Activated T-cell treated with anti-CD3 and anti-CD28 coated beads for 4 hours (primary cell): ENCODE measurements at places on chromosomes 2 and 18.

- no peak for DNase-seq
Observed at GRCh38 chr2:235727174-235727573, 233.3 kb downstream of the AGAP1 start.

DNA sequence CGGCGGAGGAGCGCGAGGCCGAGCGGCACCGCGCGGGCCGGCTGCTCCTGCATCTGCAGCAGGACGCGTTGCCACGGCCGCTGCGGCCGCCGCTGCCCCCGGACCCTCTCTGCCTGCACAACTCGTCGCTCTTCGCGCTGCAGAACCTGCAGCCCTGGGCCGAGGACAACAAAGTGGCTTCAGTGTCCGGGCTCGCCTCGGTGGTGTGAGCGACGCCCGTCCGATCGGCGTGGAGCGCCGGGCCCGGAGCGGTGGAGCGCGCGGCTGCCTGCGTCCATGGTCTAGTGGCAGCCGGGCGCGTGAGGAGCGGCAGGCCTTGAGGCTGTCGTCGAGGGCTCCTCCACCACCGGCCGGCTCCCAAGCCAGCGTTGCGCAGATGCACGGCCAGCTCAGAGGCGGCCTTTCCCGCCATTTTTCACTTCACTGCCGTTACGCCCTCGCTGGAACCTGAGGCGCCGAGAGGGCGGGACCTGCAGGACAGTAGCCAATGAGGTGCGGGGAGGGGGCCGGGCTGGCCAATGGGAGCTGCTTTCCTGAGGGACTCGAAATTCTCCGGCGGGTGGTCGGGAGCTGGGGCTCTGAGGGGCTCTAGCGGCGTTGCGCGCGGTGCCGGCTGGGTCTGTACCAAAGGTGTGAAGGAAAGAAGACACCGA lies 1.9 kb downstream of the TLX2 start:
- peak; percentile 75 for DNase-seq

DNA sequence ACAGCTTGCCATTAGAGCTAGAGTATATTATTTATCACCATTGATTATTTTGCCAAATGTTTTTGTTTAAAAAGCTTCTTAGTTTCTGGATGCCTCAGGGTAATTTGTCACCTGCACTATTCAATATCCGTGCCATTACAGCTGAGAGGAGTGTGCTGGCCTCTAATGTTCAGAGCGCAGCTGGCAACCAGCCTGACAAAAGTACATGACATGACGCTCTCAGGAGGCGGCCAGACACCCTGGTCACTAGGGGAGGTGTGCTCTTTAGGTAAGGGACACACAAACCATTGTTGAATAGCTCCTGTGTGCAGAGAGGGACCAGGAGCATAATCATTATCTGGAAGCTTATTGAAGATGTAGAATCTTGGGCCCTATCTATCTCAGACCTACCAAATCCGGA lies 20.3 kb downstream of the LIMS1 start:
- no peak for DNase-seq

GRCh38 chr2:65015731-65016130 lies 26.5 kb downstream of the SLC1A4 start:
- no peak for DNase-seq

DNA sequence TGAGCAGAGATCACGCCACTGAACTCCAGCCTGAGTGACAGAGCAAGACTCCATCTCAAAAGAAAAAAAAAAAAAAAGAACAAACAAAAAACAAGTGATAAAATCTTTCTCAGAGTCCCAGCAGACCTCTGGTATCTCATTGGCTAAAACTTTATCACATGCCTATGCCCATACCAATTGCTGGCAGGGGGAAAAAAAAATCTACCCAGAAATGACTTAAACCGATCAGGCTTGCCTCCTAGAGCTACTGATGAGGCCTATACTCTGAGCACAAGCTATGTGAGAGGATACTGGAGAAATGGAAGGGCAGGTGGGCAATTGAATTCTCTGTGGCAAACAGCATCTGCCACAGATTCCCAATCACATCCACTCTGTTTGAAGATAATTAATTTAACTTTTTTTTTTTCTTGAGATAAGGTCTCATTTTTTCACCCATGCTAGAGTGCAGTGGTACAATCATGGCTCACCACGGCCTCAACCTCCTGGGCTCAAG lies 49.0 kb downstream of the FBXO36 start:
- DNase-seq: no peak

DNA sequence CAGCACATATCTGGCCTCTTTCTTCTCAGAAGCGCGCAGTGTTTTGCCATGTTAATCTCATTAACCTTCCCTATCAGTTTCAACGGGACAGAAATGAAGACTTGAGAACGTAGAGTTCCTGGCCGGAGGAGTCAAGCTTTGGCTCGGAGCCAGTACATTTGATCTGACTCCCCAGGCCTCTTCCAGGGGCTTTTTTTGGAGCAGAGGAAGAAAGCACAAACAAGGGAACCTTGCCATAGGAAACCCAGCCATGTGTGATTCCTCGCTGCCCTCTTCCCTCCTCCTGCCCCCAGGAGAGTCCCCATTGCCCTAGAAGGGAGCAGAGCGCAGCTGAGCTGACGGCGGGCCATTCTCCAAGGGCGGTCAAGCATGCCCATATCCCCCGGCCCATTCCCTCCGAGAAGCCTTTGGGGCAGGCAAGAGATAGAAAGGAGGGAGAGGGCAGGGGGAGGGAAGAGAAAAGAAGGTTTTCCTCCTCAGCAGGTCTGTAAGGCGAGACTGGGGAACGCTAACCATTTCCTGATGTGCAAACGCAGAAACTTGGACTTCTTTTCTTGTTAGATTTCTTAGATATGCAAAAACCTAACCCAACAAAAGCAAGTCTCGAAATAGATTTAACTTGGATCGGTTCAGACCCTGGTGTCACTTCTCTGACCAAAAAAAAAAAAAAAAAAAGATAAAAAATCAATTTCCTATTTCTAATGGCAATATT lies 63.7 kb upstream of the POU3F3 start:
- DNase-seq: no peak

DNA sequence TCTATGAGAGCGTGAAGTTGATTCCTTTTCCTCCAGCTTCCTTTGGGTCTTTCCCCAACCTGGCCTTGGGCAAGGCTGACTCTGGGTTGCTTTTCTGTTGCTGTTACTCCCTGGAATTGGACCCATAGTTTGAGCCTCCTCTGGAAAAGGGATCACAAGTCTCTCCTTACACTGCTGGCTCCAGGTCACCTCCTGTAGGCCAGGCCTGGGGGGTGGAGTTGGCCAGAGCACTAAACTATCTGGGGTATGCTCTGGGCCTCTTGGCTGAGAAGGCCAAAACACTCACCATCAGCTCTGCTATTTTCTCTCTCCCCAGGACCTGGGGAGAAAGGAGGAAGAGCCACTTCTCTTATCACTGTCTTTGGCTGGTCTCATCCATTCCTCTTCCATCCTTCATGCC lies 56.5 kb upstream of the NCOA1 start:
- no peak for DNase-seq

DNA sequence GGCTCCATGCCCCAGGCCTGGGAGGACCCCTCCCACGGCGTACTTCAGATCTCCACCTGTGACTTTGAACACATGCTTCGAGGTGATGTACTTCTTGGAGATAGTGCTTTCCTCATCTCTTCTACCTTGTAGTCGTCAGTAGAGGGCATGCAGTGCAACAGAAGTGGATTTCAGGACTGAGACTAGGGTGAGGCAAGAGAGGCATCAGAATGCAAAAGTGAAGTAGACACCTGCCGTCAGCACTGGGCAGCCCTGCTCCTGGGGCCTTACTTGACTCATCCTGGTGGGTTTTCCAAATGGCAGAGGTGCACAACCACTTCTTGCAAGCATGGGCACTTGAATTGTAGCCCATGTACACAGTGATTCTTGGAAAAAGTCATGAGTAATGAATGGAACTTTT lies 258.8 kb downstream of the NEDD4L start:
- no peak for DNase-seq

- no peak for DNase-seq
Observed at GRCh38 chr18:61544178-61544577, 210.9 kb downstream of the CDH20 start.

DNA sequence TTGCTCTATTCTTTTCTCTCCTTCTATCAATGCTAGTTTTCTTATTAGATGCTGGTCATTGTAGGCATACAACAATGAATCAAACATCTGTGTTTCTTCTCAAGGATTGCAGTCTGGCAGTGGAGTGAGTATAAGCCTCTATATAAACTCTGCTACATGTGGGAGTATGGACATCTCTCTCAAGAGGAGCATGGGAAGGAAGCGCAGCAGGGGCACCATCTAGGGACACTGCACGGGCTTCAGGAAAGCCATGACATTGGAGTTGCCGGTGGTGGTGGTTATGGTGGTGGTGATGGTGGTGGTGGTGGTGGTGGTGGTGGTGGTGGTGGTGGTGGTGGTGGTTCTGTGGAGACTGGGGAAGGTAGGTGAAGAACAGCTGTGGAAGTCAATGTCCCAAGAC lies 462.6 kb downstream of the RNF144A start:
- DNase-seq: no peak

DNA sequence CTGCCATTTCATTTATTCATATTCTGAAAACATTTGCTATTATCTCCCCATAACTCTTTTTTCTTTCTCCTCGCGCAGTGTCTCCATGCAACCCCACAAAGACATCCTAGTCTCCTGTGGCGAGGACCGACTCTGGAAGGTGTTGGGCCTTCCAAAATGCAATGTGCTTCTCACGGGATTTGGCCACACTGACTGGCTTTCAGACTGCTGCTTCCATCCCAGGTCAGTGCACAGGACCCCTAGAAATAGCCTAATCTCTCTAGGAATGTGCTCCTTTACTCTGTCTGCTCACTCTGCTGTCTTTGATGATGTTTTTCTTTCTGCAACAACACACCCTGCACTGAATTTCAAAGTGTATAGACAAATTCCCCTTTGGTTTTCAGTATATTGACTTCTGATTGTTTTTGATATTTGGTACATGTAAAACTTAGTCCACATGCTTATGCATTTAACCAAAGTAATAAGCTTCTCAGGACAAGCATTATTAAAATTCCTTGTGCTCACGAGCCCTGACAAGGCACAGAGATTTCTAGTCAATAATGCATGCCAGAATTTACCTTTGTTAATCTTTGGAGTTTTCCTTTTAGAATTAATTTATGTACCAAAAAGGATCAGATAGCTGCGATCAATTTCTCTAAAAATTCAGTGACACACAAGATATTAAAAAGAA lies 548.3 kb upstream of the VWC2L start:
- no peak for DNase-seq

DNA sequence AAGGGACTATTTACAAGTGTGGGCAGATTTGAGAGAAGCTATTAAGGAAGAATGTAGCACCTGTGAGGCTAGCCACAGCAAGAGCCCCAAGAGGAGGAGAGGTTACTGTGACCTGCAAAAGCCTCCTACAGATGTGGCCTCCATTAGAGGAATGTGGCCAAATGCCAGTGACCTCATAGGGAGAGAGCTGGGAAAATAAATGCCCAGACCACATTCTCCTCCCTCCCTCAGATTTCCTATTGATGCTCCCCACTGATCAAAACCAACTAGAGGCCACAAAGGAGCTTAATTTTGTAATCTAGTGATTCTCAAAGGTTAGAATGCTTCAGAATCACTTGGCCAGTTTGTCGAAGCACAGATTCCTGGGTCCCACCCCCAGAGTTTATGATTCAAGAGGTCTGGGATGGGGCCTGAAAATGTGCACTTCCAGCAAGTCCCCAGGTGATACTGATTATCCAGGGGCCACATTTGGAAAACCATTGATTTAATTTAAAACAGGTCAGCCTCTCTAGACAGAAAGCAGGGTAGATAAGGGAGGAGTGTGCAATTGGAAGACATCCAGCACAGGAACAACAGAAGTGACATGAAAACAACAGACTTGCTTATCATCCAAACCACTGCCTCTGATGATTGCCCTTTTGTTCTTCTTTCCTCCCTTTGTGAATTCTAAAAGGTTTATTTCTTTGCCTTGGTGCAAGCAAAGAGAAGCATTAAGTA lies 61.2 kb upstream of the RBBP8 start:
- DNase-seq: no peak

GRCh38 chr2:55618275-55619055 lies 1.0 kb upstream of the PPP4R3B start:
- DNase-seq: peak; percentile 29

GRCh38 chr2:175918935-175919334 lies 83.1 kb downstream of the LNPK start:
- DNase-seq: no peak

DNA sequence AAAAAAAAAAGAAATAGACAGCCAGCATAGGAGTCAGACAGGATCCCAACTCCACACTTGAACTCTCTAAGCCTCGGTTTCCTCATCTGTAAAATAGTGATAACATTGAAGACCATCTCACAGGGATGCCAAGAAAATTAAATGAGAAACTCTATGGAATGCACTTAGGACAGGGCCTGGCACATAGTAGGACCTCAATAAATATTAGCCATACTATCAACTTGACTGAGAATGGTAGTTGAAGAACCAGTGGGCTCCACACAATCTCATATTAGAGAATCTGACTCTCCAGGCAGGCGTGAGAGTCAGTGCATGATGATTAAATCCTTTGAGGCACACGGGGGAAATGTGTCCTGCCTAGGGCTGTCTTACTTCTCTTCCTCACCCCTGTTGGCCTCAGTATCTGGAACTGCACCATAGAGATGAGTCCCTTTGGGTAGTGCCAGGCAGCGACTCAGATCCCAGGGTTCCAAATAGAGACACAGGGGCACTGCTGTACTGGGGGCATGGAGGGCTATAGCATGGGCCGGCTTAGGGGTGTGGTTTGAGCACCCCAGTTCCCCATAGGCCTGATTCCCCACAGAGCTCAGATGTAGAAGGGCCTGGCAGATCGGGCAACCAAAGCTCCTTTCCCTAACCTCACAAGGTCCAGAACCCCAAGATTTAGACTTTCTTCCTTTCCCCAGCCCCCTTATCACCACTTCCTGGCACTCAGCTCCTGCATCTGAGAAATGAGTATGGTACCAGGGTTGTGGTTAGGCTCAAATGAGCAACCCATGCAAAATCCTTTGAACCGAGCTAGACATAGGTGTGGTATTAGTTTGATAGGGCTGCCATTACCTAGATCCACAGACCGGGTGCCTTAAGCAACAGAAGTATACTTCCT lies 51.3 kb upstream of the CAB39 start:
- peak; percentile 40 for DNase-seq

- DNase-seq: no peak
Observed at GRCh38 chr2:70522627-70523026, 31.0 kb downstream of the TGFA start.

- DNase-seq: no peak
Observed at GRCh38 chr2:207630491-207630890, 5.3 kb upstream of the METTL21A start.

- no peak for DNase-seq
Observed at GRCh38 chr2:187875261-187876141, 321.3 kb upstream of the TFPI start.

- no peak for DNase-seq
Observed at GRCh38 chr2:25418944-25419677, 77.4 kb upstream of the DNMT3A start.

- DNase-seq: no peak
Observed at GRCh38 chr18:62937065-62937464, 221.7 kb downstream of the PHLPP1 start.

DNA sequence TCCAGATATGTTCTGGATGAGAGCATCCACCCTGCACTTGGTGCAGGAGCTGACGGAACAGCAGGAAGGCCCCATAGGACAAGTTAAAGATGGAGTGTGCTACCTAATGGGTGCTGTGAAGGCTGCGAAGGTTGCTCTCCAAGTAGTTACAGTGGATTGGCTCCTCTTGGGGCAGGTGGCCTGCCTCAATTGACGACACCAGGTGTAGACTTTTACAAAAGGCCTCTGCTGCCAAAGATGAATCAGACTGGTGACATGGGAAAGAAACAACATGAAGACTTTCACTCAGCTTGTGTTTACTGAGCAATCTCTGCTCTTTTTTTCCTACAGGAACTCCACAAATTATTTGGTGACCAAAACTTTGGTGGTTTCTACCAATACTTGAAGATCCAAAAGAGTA lies 437.7 kb downstream of the PLCL1 start:
- no peak for DNase-seq
